ENCODE measurements at places on chromosomes 16 and 17.
A peak's percentile ranks its signal among the peaks of the same experiment; 100 is the strongest.

DNA sequence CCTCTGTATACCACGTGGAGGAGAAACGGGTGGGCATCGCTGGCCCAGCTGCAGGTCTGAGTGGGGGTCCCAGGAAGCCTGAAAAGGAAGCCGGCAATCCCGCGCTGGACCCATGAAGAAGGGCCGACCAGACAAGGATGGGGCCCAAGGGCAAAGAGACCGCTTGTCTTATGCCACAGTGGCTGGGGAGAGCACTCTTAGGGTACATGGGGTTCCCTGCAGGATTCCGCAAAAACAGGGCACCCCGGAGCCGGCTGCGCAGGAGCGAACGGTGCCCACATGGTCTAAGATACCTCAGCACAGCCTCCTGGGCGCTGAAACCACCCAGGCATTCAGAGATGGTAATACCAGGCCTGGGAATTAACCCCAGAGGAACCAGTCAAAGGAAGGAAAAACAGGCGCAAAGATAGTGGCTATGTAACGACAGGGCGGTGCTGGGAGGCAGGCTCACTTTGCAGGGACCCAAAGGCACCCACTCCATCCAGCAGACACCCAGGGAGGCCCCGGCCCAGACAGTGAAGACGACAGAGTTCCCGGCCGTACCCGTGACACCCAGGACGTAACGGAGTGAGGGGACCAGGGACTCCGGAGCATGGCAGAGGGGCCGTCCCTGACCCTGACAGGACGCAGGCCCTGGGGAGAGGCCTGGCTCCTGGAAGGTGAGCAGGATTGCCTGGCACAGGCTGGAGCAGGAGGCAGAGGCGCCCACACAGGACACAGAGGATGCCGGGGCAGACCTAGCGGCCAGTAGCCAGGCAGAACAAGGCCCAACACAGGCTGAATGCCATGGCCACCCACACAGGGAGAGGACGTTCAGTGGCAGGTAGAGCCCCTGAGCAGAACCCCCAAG lies 10.3 kb downstream of the PIEZO1 start:
- DNase-seq: no peak

DNA sequence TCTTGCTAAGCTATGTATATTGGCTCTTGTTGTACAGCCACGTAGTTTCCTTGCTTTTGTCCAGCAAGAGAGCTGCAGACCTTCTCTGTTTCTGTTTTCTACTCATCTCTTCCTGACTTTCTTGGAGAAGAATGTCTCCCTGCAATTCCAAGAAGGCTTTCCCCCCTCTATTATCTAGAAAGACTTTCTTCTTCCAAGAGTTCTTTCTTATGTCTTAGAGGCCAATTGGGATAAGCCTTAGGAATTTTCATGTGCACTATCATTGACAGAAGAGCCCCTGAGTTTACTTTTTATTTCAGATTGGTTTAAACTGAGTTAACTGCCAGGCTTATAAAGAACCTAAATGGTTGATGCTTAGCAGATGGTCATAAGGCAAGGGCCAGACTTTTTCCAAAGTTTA lies 9.0 kb downstream of the CAPNS2 start:
- no peak for DNase-seq

GRCh38 chr16:87708881-87709638 lies 56.7 kb downstream of the KLHDC4 start:
- no peak for DNase-seq

DNA sequence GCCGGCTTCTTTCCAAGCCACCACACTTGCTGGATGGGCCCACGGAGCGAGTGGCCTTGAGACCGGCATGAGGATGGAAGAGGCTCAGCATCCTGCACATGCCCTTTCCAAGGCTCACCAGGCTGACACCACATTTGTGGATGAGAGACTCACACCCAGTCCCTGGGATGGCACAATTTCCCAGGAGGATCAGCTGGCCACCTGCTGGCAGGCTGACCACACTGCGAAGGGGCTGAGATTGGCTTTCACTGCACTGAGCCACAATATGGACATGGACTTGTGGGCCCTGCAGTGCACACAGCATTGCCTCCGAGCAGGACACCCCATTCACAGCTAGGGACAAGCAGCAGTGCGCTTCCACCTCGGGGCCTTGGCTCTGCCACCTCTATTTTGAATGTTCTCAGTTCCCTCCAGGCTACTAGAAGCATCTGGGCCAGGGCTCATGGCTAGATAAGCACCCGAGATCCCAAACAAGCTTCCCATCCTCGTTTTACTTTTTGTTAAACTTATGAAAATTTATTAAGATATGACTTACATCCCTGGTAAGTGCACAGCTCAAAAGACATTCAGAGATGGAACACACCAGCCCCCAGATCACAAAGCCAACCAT lies 25.3 kb upstream of the KSR1 start:
- no peak for DNase-seq

- peak; percentile 44 for DNase-seq
These were observed at the start of the genes CNTD1 and COA3 for GRCh38 chr17:42798383-42799380. Gene CNTD1 (plus strand): TSS chr17:42798861. CDS start chr17:42799068, 207 bp downstream. Gene COA3 (minus strand): TSS chr17:42798704. CDS start chr17:42798681, 23 bp downstream.

DNA sequence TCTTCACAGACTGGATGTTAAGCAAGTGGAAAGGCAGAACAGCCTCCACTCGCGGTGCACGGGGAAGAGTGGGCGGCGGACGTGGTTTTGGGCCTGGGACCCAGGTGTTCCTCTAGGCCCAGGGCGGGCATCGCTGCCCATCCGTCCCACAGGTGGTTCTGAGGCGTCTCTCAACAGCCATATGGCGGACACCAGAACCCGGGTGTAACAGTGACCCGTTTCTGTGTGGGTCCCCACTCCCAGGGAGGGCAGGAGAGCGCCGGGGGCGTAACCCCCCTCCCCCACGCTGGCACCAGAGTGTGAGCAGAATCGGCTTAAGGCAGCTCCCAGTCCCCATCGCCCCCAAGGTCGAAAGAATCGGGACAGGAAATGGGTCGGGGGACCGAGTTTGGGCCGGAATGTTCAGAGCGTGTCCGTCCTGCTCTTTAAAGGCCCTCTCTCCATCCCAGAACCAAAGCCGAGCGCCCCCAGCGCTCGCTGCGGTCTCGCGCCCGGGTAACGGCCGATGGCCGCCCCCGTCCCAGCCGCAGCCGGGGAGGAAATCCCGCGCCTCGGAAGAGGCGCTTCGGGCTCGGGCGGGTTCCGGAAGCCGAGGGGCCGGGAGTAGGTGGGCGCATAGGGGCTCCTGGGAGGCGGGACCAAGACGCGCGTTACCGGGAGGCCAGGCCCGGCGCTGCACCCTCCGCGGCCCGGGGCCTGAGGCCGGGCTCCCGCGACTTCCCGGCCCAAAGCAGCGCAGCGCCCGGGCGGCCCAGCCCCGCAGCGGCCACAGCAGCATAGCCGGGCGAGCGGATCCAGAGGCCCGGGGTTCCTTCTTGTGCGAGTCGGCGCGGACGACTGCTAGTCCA lies at the start of gene TK2:
TSS of gene TK2 (minus strand) at position 839 of the 848 bp plus-strand sequence. CDS start at position 778, 61 bp downstream.
- DNase-seq: peak; percentile 45

- no peak for DNase-seq
These were observed 709 bp downstream of the RAB34 start for GRCh38 chr17:28716740-28717577.

DNA sequence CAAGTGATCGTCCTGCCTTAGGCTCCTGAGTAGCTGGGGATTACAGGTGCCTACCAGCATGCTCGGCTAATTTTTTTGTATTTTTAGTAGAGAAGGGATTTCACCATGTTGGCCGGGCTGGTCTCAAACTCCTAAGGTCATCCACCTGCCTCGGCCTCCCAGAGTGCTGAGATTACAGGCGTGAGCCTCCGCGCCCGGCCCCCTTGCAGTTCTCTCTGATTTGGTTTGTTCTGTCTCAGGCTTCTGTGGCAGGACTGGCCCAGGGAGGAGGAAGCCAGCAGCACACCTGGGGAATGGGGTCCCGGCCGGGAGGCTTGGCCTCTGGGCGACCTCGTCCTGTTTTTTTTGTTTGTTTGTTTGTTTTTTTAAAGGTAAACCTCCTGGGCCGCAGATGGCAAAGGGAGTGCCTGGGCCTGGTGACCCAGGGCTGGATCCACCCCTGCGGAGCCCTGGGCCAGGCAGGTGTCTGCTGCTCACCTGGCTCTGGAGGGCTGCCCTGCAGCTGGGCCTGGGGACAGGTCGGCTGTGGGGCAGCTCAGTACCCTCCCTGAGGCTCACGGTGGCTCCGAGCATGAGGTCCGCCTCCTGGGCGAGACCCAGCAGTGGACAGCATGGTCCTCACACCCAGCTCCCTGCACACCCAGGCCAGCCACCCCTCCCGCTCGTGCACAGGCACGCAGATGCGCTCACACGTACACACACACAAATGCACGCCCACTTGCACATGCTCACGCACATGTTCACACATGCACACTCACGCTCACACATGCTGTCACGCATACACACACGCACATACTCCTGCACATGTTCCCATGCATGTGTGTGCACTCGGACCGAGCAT lies 3.3 kb upstream of the NUDT16L1 start:
- no peak for DNase-seq

- no peak for DNase-seq
These were observed 19.9 kb downstream of the GAS7 start for GRCh38 chr17:10178506-10178991.

- no peak for DNase-seq
These were observed 30.8 kb downstream of the AXIN2 start for GRCh38 chr17:65530523-65531255.

DNA sequence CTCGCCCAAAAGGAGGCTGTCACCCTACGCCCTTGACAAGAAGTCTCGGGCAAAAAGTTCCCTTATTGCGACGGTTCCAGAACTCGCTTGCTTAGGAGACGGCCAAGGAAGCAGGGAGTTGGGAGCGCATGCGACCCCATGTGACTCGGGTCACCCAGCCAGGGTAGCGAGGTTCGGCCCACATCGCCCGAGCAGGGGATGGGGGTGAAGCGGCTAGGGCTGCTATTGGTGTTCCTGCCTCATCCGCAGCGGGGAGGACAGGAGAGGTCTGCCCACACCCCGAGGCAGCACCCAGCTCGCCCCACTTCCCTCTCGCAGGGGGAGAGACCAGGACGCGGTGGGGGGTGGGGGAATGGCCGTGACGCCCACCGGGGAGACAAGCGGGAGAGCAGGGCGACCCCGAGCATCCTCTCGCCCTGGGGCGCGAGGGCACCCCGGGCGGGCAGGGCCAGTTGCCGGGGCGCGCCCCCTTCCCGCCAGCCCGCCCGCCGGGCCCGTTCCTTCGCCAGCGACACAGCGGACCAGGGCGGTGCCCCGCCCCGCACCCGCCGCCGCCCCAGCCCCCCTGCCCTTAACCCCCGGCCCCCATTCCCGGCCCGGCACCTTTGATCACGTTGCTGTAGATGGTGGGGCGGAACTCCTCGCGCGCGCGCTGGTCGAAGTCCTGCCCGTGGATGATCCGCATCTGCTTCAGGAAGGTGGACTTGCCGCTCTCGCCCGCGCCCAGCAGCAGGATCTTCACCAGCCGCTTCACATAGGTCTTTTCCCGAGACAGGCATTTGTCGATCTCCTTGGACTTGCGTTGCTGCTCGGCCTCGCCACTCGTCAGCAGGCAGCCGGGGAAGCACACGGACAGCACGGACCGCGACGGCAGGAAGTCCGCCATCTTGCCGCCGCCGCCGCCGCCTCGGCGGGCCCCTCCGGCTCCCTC lies 567 bp downstream of the GNA13 start:
- DNase-seq: peak; percentile 23

- DNase-seq: no peak
These were observed 165.3 kb downstream of the SLC39A11 start for GRCh38 chr17:72927146-72927545.

All from T-helper 22 cell (primary cell).